ENCODE measurements at places on chromosomes 5 and 9.

- DNase-seq, result no peak
Observed at GRCh38 chr9:99241106-99241505, 19.0 kb downstream of the SEC61B start.

DNA sequence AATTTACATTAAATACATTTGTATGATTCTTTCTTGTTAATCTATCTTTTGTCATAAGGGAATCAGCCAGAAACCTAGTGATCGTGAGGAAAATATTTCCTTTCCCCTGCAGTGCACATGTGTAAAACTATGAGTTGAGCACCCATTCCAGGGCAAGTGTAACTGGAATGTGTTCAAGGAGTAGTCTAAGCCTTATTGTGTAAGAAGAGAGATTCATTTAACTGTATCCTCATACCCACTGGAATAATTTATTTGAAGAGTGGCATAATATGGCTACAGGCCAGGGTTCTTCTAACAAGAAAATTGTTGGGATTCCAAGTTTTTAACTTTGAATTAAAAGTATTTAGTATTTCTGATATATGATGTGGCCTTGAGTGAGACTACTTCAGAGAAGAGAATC lies 1692.7 kb downstream of the EFNA5 start:
- peak; percentile 12 for DNase-seq

GRCh38 chr5:154970759-154971158 lies 29.9 kb downstream of the MRPL22 start:
- no peak for DNase-seq

DNA sequence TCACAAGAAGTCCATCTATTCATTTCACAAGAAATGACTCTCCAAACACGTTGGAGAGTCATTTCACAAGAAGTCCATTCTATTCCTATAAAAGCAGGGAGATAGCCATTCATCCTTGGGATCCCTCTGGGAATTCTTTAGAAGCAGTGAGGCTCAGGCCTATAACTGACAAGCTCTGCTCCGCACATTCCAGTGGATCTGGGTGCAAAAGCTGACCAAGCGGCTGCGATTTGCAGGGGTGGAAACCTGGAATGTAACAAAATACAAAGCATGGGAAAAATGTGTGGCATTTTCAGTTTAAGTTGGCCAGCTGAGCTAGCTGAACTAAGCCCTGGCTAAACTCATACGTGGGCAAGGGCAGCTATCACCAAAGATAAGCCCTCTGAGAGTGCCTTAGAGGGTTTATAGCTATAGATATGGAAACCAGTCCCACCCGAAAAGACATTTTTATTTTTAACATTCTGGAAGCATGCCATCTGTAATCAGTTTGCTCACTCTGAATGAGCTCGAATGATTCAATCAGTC lies 8.7 kb downstream of the TAS2R1 start:
- DNase-seq, result peak; percentile 88

DNA sequence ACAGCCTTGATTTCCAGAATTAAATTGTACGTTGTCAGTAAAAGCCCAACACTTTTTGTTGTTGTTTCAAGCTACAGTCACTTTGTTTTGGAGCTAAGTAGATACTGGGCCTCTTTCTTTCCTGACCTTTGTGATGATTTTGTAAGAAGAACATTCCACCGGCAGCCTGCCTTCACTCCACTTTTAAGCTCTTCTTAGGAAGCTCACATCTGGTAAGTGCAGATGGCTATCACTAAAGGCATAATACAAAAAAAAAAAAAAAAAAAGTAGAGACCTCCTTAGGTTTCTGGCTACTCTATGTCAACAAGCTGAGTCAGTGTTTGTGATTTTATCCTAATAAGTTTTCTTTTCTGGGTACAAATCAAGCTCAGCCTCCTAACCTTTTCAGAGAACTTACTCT lies 1922.1 kb upstream of the WWC1 start:
- DNase-seq, result no peak

GRCh38 chr5:147753765-147754164 lies 28.8 kb downstream of the JAKMIP2 start:
- DNase-seq, result peak; percentile 35

GRCh38 chr5:12910641-12911040 lies 1006.4 kb upstream of the CTNND2 start:
- DNase-seq, result peak; percentile 0
